Occipital lobe (tissue), 3 donors: ENCODE measurements at places on chromosomes 2 and 18. TPM values are rescaled to one million over a fixed set of nuclear protein-coding genes. Genes with fewer than 3 reads are reported as not detected.

Gene TUBB6
- total RNA-seq: 36.8 TPM

Gene TUBA3D
- not detected for total RNA-seq

Gene CROCC2
- total RNA-seq: under 0.01 TPM

Gene SERPINB13
- total RNA-seq: not detected

DNA sequence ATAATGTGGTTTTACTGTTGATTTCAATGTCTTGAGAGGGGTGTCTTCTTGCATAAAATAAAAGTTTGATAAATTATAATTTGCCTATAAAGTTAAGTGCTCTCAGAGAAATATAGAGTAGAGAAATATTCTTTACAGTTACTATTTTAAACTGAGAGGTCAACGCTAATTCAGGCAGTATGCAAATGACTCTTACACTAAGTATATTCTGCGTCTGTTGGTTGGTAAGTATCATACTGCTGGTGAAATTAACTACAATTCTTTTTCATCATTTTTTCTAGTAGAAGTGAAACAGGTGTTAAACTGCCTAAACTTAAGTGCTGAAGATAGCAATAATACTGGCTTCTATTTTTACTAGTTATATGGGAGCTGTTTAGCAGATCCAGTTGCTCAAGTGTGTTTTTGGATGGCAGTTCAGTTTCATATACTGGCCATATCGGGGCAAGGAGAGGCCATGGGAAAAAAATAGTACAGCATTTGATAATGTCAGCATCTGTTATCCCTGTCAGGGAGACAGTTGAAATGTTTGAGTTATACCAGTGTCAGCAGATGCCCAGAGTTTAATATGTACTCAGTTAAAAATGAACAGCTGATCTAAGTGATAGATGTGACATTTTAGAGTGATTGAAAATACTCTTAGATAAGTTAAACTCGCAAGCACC is 86.2 kb downstream of the MIB1 start:
- DNase-seq: no peak

- DNase-seq: no peak
These were observed 14.9 kb downstream of the PPP3R1 start for GRCh38 chr2:68237404-68237803.

DNA sequence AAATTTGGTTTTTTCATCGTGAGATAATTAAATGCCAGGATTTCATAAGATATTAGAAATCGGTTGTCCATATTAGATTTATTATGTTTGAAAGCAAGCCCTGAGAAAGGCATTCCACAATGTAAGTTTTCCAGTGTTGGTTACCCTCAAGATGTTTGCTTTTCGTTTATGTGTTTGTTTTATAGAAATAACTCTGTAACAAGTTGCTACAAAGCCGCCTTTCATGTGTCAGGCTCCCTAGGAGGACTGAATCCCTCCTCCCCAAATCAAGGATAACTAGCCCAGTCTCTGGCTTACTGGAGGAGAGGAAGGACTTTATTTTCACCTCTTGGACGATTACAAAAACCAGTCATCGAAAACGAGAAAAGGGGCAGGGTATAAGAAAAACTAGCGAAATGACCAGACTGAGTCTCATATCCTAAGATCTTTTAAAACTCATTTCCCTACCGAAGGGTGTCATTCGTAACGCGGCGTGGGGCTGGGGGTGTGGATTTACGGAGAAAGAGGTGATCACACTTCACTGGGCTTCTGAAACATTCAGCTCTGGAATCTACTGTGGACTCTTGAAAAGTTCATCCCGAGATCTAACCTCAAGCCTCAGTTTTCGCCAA is 1.0 kb upstream of the PEX13 start:
- no peak for DNase-seq

DNA sequence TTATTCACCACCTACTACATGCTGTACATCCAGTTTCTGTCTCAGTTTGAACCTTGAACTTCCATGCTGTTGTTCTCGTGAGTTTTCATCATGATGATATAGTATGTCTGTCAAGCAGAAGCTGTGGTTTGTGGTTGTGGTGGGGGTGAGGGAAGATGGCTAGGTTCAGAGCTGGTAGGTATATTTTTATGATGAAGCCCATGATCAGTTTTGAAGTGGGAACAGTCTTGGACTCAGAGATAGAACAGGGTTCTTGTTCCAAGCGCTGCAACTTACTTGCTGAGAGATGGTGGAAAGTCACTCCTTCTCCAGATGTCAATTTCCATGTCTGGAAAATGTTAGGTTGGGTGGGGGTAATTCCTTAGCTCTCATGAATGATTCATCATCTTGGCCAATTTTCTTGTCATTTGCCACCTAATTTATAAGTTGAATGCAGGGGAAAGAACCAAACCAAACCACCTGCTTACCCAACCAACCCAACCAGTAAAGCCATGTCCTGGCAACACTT is 21.6 kb downstream of the PMAIP1 start:
- DNase-seq: no peak
